ENCODE measurements at places on chromosomes 13 and 19.

DNA sequence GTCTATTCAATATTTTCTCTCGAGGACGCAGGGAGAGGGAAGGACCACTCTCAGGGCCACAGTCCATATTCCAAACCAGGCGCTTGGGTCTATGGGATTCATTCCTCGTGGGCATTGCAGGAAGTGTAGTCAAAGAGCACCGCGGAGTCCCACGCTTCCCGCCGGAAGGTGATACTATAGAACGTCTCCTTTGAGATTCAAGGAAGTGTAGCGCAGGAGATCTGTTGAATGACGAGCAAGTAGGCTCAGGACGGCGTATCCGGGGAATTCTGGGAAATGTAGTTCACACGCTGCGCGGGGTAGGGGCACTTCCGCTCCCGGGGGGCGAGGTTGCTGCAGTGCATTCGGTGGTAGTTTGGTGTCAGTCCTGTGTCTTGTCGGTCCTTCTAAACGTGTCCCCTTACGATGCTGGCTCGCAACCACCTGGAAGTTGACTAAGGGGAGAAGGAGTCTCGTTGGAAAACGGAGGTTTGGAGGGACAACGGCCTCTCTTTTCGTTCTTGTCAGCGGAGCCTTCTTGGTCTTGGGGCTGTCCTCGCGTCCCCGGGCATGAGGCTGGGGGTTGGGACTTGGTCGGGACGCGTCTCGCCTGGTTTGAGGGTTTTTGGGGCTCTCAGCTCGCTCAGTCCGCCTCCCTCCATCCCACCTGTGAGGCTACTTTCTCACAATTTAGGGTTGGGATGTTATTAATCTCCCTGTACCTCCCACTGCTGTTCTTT, at the start of gene ZNF284:
TSS of gene ZNF284 (plus strand) at position 336 of the 719 bp plus-strand sequence. CDS start 4,231 bp downstream, outside the sequence.
- DNase-seq: peak; percentile 19

DNA sequence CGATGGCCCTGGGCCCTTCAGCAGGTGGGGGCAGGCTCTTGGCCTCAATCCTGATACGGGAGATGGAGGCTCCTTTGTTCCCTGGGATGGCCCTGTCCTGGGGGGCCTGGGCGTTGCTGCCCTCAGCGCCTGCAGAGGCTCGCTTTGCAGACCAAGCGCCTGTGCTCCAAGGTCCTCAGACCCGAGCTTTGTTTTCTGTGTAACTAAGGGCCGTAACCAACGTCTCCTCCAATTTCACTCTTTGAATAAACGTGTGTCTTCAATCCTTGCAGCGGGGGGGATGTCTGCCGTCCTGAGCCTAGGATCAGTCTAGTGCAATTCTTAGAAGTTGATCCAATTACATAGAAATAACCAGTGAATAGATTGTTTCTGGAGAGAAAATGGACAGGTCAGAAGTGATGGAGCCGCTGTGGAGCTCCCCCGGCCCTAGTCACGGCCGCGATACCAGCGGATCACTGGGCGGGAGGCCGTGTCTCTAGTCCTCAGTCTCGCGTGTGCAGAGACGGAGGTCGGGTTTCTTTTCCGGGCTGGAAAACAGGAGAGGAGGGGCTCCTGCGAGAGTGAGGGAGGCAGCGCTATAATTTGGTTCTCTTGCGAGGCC, 5.3 kb downstream of the PTBP1 start:
- no peak for DNase-seq

- DNase-seq: no peak
Measured at GRCh38 chr13:104286566-104287290, 1220.5 kb upstream of the SLC10A2 start.

- DNase-seq: no peak
Measured at GRCh38 chr19:44689290-44690130, 9.4 kb upstream of the CEACAM16 start.

DNA sequence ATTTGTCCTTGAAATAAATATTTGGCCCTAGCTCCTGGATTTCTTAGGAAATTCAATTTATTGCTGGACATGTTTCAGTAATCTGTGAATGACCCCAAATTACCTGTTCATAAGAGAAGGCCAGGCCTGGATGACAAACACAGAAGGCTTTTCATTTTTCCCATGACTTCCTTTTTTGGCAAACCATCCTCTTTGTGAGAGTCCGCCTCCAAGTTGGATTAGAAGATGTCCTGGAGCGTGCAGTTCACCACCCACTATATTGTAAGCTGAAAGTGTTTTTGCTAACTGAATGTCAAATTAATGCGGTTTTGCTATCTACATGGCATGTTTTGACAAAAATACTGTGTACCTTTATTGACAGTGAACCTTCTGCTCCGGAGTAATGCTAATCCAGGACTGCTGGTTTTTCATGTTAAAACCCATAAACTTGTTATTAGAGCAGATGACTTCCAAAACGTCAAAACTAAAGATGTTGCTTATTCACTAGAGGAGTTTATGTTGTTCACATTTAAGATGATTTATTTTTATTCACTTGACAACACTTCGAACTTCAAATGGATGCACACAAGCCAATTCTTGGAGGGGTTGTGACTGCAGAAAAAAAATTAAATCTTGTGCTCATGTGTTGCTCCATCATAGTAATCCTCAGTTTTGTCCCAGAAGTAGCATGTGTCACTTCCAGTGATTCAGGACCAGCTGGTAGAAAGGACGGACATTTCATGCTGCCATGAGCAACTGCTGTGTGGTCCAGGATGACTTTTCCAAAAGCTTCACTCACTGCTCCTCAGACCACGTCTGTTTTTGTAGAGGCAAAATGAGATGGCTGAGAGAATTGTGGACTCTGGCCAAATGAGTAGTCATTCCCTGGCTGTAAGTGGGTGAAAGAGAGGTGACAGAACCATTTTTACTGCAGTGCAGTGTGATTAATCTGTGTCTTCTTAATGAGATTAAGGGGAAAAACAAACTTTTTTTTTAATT, 71.0 kb downstream of the ITGBL1 start:
- DNase-seq: no peak

DNA sequence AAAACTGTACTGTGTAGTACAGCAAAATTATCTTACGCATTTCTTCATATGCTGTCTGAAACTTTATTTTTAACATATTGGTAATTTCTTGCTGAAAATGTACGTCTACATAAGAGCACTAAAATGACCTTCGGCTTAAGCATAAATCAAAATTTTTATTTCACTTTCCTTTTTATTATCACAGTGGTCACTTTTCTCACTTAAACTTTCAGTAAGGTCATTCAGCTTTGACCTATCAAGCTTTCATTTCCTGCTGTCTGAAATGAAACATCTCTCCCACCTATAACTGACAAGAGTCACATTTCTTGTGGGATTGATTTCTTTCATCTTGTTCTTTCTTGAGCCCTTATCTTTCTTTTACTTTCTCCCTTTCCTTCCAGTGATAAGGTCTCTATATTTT, 2212.7 kb upstream of the PCDH20 start:
- no peak for DNase-seq

GRCh38 chr19:10189616-10190015, 5.1 kb downstream of the DNMT1 start:
- no peak for DNase-seq
